ENCODE measurements at places on chromosomes 2 and 18. TPM values are rescaled to one million over a fixed set of nuclear protein-coding genes. Genes with fewer than 3 reads are reported as not detected.

Gene GNAL
- total RNA-seq = 4.8 TPM

Gene HOXD3
- total RNA-seq = 0.27 TPM

Gene FBXO15
- total RNA-seq = 1.3 TPM

Gene MATN3
- total RNA-seq = 12.3 TPM

All from A549 treated with CpdA at 1 μM for 4 hours (cell line).